Myocyte (in vitro differentiated cells): ENCODE measurements at places on chromosomes 1 and 21.

- no peak for DNase-seq
Measured at GRCh38 chr1:3697810-3698209, 45.5 kb downstream of the TP73 start.

DNA sequence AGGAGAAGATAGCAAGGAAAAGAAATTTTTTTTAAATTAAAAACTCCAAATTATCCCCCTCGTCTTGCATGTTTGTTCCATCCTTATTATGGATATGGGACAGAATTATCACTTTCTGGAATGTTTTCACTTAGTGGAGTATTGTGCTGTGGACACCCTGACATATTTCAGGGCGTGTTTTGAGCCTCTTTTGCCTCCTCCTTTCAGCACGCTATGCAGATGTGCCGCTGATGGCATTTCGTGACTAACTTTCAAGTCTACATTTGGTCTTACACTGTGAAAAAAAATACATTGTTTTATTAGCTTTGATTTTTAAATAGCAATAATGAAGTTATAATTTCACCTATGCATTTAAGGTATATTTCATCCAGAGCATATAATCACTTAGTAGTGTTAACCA lies 738.7 kb downstream of the LTN1 start:
- no peak for DNase-seq

- peak; percentile 11 for DNase-seq
Measured at GRCh38 chr1:86972262-86972661, 57.8 kb downstream of the HS2ST1 start.

- no peak for DNase-seq
Measured at GRCh38 chr1:77639056-77639455, 43.4 kb downstream of the ZZZ3 start.

- DNase-seq = no peak
Measured at GRCh38 chr1:242187171-242187570, 188.3 kb upstream of the MAP1LC3C start.

DNA sequence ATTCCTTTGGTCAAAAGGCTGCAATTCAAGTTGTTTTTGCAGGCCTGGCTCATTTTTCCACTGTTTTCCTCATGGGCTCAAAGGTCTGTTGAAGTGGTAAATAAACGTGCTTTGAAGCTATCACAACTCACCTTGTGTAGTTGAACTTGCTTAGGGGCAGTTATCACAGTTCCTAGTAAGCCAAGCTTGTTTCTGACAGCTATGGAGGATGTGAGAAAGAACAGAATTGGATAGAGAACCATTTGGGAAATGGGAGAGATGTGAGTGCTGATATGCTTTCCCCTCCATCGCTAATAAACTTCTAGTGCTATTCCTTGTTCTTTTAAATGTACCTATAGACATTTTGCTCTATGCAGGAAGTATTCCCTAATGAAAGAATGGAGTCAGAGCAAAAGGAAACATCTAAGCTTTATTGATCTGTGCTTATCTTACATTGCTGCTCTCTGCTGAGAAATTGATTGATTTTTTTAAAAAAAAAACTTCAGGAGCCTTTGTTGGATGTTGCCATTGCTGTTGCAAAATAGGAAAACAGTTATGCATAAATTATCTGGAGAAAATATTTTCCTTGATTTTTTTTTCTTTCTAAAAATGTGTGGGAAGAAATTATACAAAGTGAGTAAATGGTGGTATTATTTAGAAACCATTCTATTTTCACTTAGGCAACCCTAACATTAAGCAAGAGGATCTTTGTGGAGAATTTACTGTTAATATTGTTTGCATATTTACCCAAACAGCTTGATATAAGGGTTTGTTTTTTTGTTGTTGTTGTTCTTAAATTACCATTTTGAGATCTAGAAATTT lies 118.2 kb downstream of the MAGI3 start:
- no peak for DNase-seq

DNA sequence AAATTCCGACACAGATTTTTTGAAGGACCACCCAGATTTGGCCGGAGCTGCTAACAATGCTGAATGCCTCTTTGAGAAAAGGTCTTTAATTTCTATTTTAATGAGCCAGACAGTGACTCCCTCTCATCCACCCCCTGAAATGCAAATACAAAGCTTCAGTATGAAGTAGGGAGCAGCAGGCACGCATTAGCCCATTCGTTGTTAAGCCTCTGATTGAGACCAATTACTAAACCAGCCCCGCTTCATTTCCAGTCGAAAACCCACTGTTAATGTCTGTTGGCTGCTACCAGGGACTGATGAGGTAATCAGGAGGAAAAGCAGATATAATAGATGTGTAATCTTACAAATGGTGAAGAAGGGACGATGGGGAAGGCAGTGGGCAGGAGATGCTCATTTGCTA lies 4.8 kb upstream of the C8A start:
- no peak for DNase-seq

DNA sequence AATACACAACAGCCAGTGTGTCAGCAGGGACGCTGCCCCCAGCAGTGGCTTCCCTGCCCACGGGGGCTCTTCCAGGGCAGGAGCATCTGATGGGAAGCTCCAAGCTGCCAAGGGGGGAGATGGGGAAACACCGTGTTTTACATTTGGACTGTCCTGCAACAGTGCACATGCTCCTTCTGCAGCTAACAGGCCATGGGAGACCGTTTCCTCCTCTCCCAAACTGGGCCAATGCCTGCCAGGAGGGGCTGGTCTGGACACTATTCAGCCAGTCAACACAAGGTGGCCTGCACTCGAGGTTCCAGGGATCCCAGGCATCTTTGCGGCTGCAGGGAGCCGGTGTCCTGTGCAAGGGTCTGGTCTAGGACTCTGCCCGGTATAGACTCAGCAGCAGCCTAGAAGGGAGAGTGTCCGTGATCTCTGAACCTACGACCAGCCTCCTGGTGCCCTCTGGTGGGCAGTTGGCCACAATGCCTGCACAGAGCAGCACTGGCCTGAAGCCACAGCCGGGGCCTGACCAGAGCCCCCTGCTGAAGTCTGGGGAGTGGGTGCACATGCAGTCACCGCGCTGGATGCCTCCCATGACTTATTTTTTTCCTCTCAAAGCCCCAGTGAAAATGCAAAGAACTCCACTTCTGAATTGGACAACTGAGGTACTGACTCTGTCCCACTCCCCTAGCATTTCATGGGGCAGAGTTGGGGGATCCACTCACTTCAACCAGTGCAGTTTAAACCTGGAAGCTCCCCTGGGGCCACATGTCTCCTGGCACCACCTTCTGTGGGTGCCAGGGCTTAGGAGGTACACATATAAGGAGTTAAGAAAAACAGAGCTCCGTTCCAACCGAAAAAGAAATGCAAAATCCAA lies 33.3 kb downstream of the RCC2 start:
- peak; percentile 63 for DNase-seq

DNA sequence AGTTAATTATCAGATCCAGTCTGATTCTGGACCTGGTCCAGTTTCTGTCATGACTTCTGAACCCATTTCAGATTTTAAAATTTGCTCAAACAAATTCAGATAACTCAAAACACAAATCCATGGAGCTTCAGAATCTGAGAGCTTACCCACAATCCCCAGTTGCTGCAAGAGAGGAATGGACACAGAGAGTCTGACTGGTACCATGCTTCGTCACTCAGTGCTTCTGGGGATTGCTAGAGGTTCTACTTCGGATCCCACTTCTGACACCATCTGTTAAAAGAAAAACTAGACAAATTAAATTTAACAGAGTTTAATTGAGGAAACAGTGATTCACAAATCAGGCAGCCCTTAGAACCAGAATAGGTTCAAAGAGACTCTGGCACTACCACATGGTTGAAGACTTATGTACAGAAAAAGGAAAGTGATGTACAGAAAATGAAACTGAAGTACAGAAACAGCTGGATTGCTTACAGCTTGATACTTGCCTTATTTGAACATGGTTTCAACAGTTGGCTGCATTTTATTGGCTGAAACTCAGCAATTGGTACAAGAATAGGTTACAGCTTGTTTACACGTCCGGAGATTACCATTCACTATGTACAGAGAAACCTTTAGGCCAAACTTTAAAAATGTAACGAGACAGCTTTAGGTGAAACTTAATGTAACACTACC lies 60.7 kb upstream of the TEKT2 start:
- DNase-seq = no peak

- no peak for DNase-seq
Measured at GRCh38 chr1:223245411-223245810, 102.4 kb upstream of the TLR5 start.

GRCh38 chr1:198167436-198167934 lies 10.7 kb downstream of the NEK7 start:
- DNase-seq = no peak

DNA sequence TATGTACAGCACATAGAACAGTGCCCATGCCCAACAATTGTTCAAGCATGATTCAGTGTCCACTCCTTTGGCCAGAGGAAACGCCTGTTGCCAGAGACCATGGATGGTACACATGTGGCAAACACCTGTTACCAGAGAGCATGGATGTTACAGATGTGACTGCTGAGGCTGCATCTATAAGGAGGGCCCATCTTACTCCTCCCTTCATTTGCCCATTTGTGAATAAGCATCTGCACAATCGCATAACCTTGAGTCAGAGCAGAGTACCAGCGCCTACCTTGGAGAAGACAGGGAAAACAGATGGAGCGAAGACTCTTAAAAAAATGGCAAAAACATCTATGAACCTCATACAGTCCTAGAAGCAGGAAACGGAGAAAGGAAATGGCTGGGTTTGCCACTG lies 36.6 kb upstream of the CACHD1 start:
- DNase-seq = no peak

DNA sequence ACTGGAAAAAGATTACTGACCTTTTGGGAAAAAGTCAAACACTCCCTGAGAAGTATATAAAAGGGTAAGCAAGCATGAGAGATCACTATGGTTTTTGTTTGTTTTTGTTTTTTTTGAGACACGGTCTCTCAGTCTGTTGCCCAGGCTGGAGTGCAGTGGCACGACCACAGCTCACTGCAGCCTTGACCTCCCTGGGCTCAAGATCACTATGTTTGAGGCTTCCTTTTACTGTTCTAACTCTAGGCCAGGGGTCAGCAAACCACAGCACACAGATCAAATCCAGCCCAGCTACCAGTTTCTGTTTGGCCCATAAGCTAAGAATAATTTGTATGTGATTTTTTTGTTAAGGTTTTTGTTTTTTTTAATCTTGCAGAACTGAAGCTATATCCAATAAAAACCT lies 25.7 kb downstream of the PSMB4 start:
- DNase-seq = no peak

GRCh38 chr1:34470401-34470800 lies 284.4 kb upstream of the GJB5 start:
- DNase-seq = no peak

- DNase-seq = peak; percentile 79
Measured at GRCh38 chr1:161038523-161039153, at the start of gene TSTD1. Gene TSTD1 (minus strand): TSS chr1:161038964. CDS start chr1:161038889, 75 bp downstream.

GRCh38 chr1:184315254-184315653 lies 71.6 kb upstream of the C1orf21 start:
- no peak for DNase-seq

- DNase-seq = no peak
Measured at GRCh38 chr21:42411197-42411869, 7.6 kb downstream of the UBASH3A start.

DNA sequence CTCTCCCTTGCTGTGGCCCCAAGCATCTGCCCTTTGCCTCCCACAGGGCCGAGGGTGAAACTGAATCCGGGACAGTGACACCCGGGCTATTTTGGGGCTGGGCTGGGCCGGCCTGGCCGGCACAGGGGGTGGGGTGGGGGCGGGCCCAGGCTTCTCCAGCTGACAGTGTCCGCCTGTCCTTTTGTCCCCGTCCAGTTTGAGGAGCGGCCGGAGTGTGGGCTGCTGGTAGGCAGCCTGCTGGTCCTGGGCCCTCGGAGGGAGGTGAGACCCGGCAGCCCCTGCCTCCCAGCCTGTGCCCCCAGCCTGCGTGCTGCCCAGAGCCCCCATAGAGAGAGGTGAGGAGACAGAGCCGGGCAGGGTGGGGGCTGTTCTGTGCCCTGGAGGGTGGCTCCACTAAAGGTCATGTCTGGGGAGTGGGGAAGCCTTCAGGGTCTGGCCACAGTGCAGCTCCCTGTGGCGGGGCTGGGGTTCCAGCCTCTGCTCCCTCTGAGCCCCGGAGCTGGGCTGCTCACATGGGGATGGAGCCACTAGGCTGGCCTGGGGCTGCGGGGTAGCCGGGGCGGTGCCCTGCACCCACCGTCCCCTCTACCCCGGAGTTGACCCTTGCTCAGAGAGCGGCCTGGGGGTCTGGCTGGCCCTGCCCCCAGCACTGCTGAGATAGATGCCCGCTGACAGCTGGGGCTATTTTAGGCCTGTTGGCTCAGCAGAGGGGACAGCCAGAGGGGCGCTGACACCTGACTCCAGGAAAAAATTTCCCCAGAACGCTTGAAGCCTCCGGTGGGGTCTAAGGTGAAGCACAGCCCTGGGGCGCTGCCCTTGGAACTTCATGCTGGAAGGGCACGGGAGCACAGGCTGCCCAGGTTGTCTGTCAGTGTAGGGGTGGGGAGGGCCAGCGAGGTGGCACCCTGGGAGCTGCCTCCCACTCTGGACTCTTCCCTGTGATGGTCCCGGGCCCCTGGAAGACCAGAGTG lies at the start of gene OBSCN:
Gene OBSCN (plus strand): TSS at position 194 of the 971 bp plus-strand sequence. CDS start 3,740 bp downstream, outside the sequence.
- peak; percentile 88 for DNase-seq

DNA sequence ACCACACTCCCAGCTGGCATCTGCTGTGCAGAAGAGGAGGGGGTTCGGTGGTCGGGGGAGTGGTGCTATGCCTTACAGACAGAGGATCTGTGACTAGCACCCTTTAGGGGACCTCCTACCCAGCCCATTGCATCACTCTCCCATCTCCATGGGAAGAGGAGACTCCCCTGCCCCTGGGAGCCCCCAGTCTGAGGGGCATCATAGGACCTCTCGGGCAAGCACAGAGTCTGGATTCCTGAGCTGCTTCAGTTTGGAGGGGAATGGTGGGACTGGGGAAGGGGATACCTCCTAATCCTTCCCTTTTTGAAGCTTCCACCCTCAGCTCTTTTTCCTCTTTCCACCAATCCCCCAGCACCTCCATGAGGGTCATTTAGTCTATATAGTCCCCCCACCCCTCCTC lies 1.4 kb downstream of the INSRR start:
- DNase-seq = no peak

DNA sequence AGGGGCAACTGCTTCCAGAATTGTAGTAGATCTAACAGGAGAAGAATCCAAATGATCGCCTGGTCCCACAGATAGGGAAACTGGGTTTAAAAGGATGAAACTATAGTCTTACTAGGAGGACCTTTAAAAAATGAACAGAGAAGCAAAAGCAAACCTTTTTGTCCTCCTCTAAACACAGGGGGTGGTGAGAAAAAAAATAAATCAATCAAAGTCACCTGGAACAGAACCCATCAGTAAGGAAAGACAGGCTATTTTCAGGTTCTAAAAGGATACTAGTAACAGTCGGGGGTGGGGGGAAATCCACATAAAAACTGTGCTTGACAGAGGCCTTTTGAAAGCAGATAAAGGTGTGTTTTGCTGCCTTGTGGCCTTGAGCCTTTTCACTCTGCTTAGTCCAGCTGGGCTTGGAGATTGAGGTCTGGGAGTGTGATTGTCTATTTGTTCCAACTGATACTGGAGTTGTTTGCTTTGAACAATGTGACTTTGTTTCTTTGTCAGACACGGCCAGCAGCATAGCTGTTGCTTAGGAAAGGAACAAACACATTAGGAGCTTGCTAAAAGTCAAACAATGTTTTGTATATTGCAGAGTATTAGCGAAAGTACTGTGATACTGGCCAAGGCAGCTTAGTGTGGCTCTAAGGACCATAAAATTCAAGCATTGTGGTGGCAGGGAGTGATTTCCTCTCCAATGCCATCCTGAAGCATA lies 141.1 kb upstream of the IRF2BP2 start:
- DNase-seq = no peak

- DNase-seq = no peak
Measured at GRCh38 chr1:97070376-97070775, 348.8 kb downstream of the PTBP2 start.

GRCh38 chr1:160436966-160437365 lies 36.6 kb downstream of the VANGL2 start:
- no peak for DNase-seq
